Sciatic nerve (tissue), 2 donors: ENCODE measurements at places on chromosomes 6 and 20. TPM values are rescaled to one million over a fixed set of nuclear protein-coding genes. Genes with fewer than 3 reads are reported as not detected.

DNA sequence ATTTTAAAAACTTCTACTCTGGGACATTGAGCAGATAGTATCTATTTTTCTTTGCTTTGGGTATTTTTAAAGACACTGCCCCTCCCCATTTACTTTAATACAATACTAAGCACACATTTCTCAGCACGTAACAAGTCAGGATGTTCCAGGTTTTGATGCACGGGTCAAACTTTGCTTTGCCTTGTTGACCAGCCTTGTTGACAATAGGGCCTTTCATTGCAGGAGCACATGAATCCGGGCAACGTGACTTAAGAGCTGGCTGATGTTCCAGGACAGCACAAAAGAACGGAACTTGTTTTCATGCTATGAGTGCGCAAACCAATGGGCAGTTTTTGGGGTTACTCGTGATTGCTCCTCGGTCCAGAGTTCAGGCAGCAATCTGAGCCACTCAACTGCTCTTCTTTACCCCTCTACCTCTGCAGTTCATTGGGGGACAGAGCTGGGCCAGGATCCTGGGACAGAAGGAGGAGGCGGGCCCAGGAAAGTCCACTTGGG is 78.6 kb upstream of the SLC22A16 start:
- DNase-seq: peak; percentile 74

GRCh38 chr6:133631421-133631820 is 257.5 kb upstream of the TCF21 start:
- DNase-seq: no peak

DNA sequence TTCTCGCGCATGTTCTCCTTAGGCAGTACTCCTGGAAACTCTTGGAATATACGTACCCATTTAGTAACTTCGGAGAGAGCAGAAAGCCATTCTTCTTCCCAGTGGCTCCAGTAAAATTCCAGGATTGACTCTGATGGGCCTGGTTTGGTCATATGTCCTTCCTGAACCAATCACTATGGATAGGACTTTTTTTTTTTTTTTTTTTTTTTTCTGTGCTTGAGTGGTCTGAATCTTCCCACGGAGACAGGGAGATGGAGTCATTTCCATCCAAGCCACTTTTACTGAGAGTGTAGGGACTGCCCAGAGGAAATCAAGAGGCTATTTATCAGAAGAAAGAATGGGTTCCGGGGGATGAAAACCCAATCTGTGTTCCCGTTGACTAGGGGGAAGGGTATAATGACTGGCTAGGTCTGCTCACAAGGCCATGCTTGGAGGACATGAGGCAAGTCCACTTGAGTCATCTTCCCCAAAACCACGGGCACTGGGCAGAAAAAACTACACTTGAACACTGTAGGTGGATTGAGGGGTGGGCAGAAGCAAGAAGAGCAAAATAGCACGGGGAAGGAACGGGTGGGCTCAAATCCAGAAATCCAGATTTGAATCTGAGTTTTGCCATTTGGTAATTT is 35.4 kb upstream of the MRPS18A start:
- peak; percentile 40 for DNase-seq

DNA sequence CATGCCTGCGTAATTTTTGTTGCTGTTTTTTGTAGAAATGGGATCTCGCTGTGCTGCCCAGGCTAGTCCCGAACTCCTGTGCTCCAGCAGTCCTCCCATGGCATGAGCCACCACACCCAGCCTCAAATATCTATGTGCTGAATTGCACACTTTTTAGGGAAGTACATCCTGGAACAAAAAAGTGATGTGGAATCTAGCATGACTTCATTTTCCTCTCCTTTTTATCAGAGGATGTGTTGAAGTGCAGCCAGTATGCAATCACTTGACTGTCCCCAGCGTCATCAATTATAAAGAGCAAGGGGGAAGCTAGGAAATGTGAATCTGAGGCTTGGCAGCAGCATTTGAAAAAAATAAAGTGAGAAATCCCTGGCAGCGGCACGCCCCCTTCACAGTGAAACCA is 6.4 kb upstream of the EXOC2 start:
- no peak for DNase-seq

- DNase-seq: no peak
These were observed 15.6 kb upstream of the CTNNBL1 start for GRCh38 chr20:37677969-37678861.

GRCh38 chr6:137223370-137224131 is 4.4 kb upstream of the IFNGR1 start:
- no peak for DNase-seq

GRCh38 chr6:159033160-159034049 is 11.4 kb downstream of the TAGAP start:
- DNase-seq: no peak

The EPPIN gene
- total RNA-seq: not detected

The PPDPF gene
- total RNA-seq: 257 TPM

The NKAIN4 gene
- 3.0 TPM for total RNA-seq

The CLPSL2 gene
- not detected for total RNA-seq

The TCP11 gene
- not detected for total RNA-seq

The FOXS1 gene
- 25.0 TPM for total RNA-seq
